SIG-M5 (cell line): ENCODE measurements at places on chromosomes 3 and 15.

- DNase-seq, result no peak
Observed at GRCh38 chr3:55297706-55298105, 189.4 kb downstream of the WNT5A start.

GRCh38 chr15:52558196-52558595, 10.6 kb downstream of the ARPP19 start:
- no peak for DNase-seq

DNA sequence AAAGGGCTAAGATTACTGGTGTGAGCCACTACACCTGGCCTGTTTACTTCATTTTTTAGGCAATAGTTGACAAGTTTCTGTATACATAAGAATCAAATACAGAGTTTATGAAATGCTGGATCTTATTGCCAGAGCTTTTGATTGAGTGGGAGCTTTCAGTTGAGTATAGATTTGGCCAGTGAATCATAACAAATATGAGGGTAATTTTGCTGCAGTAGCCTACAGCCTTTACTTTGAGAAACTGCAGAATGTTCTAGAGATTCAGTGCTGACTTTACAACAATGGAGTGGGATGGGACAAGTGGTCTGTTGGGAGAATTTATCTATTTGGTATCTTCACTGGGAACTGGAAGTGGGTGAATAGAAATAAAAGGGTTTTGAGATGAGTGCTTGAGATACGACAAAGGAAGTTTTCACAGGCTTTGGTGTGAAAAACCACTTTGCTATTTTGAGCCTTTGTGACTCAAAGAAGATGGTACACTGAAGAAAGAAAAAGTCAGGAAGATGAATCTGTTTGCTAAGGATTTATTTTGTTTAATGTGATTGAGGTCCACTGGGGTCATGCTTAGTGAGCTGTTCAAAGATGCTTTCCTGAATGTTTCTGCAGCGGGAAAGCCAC, 227.8 kb downstream of the UBE2E2 start:
- no peak for DNase-seq

DNA sequence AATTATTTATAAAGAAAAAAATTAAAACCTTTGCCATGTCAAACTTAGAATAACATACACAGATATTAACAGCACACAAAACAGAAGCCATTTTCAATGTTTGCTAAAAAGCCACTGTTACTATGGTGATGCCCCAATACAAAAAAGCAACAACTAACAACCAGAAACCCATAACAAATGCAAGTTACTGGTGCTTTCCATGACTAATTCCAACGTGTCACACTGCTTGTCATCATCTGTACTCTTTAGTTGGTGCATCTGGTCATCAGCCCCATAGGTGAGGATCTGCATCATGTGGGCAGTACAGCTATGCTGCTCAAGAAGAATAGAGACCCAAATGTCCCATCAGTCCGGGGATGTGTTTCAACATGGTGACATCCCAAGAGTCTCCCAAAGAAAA, 52.8 kb downstream of the ATP8B4 start:
- DNase-seq, result no peak

GRCh38 chr3:42032693-42033349, 58.3 kb upstream of the TRAK1 start:
- DNase-seq, result no peak

DNA sequence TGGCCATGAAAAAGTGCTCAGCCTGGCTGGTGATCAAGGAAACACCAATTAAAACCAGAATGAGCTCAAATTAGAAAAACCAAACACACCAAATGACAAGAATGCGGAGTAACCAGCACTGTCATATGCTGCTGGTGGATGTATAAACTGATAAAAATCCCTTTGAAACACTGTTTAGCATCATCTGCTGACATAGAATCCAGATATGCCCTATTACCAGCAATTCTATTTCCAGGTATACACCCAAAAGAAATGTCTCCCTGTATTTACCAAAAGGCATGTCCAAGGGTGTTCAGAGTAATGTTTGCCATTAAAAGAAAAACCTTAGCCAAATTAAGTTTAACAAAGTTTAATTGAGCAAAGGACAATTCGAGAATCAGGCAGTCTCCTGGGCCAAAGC, 138.6 kb downstream of the FMN1 start:
- no peak for DNase-seq

DNA sequence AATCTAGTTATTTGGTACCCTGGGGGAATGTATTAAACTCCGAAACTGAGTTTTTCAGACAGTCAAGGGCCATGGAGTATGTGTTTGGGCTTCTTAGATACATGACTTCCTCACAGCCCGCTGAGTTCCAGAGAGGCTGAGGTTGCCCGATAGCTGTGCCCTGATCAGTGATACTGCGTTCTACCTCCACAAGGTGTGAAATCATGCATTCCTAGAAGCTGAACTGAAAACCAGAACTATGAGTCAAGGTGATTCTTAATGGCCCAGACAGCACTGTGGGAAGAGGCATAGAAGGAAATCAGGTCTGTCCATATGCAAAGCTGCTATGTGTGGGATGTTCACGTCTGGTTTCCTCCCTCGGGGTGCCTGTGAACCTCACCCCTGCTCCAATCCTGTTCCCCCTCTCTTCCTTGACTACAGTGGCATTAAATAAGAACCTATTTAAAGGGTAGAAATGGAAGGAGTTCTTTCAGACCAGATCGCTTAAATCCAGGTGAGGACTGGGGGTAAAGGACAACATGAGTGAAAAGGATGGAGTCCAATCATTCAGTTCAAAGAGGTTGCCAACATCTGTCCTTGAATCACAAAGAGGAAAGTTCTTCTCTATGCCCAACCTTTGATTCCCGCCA, 74.3 kb downstream of the MYO1E start:
- DNase-seq, result no peak

- no peak for DNase-seq
Observed at GRCh38 chr3:118799303-118799702, 235.3 kb downstream of the IGSF11 start.

DNA sequence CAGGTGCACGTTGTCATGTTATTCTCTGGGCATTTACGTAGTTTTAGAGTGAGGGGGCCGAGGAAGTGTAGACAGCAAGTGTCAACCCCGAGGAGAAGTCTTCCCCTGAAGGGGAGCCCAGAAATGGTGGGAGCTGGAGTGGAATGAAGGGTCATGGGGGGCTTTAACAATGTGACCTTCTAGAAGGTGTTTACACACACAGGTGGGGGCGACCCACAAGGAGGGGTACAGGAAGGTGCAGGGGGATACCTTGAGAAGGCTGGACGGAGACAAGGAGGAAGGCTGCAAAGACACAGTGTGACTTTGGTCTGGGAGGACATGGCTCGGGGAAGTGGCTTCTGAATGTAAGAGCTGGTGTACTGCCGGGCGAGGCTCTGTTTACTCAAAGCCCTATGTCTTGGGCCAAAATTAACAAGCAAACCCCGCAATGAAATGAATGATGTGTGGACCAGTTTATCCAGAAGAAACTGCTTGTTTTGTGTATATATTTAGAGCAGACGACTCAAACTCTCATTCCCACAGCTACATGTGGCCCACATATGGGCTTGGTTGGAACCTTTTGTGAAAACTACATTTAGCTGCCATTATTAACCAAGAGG, 18.7 kb downstream of the TRPM1 start:
- no peak for DNase-seq

DNA sequence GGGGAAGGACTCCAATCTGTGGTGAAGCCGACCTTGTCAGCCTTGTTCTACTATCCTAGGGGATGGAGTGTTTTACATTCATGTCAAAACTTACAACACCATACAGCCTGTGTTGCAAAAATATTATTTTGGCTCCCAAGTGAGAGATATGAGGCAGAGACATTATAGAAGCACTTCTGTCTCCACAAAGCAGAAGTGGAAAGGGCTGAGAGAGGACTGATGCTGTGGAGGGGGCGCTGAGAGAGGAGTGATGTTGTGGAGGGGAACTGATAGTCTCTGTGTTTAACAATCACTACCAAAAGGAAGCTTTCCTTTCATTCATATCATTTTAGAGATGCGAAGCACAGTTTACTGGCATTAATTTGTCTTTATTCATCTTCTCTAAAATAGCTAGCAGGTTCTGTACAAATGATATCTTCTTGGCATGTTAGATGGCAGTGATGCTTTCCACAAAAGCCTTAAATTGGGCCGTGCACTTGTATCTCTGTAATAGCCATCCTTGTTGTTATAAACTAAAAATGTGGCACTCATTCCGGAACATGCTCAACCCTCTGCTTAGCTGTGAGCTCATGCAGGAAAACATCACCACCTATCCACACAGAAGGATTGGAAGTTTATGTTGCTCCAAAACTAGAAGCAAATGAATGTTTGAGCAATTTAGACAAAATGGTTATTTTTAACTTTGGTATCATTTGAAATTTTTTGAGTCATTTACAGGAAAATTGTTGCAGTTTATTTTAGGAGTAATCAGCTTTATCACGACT, 134.6 kb upstream of the TP63 start:
- no peak for DNase-seq

GRCh38 chr3:108222853-108223565, 785 bp upstream of the IFT57 start:
- no peak for DNase-seq

- DNase-seq, result no peak
Observed at GRCh38 chr15:41561777-41562145, 2.7 kb downstream of the TYRO3 start.

DNA sequence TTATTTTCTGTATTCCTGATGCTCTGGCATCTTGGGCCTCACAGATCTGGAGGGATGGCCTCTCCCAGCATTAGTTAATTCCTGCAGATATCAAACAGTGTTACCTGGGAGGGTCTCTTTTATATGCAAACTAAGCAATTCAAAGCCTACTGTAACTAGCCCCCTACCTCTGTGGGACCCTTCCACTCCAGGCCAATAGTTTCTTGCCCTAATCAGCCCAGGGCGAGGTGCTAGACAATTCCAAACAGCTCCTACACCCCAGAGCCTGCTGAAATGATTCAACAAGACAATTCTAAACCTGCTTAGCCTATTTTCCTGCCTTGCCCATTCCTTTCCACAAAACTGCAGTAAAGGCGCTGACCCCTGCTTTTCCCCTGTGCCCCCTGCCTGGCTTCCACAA, 106.6 kb upstream of the IGSF10 start:
- DNase-seq, result no peak

- no peak for DNase-seq
Observed at GRCh38 chr3:174495928-174496327, 363.2 kb upstream of the NAALADL2 start.

DNA sequence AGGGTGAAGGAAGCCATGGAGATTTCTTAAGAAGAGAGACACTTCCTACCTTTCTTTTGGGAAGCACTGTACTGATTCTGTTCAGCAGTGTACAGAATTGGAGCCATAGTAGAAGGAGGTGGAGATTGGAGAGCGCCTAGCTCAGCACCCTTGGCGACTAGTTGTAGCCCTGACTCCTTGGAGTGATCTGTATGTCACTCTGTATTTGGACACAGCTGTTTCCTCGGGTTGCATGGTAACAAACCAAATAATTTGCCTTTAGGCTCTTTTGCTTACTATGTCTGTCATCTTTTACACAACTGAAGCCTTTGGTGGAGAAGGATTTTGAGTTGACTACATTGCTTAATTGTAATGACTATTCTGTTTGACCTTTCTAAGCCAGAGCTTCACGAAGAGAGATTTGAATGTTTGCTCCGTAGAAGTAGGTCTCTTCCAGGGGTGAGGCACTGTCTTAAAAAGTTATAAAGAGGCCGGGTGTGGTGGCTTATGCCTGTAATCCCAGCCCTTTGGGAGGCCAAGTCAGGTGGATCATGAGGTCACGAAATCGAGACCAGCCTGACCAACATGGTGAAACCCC, 77.1 kb downstream of the AKAP13 start:
- DNase-seq, result no peak

DNA sequence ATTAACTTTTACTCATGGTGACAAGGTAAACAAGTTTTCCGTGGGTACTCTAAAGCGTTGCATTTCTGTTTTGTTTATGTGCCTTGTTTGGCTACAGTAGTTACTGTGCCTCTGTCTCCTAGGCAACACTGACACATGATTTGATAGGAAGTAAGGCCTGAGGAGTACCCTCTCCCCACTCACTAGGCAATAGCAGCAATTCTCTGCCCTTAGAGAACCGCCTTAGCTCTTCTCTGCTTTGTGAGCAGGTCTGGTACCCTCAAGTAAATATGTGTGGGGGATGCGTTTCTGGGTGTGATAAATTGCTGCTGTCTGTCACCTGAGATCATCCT, at the start of gene IL5RA:
TSS of gene IL5RA (minus strand) at position 76 of the 332 bp plus-strand sequence. CDS start 5,390 bp downstream, outside the sequence.
- no peak for DNase-seq

- DNase-seq, result no peak
Observed at GRCh38 chr3:178340506-178340905, 195.7 kb upstream of the KCNMB2 start.

- DNase-seq, result no peak
Observed at GRCh38 chr15:84633311-84634227, 20.5 kb downstream of the WDR73 start.

GRCh38 chr3:45065373-45065720, 39.2 kb downstream of the CLEC3B start:
- no peak for DNase-seq

GRCh38 chr3:179174316-179174715, 26.2 kb downstream of the PIK3CA start:
- no peak for DNase-seq

GRCh38 chr3:180036671-180037455, at the start of gene PEX5L:
PEX5L (minus strand) TSS chr3:180036937; CDS start chr3:180036599, 338 bp downstream.
- DNase-seq, result no peak
